ENCODE measurements at places on chromosomes 13 and 19.

DNA sequence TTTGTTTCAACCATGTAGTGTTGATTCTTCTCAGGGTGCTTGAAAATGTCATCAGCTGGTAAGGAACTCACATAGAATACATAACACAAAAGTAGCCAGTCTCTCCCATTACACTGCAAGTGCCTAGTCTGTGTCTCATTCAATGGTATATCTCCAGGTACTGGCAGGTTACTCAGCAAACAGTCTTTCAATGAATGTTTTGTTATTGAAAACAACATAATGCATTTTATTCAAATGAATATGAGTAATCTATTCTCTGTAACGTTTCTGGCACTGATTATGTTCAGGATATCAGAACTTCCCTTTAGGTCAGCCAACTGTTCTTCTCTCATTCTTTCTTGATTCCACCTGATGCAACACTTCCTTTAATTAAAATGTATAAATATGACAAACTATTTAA is 68.0 kb upstream of the SLITRK1 start:
- DNase-seq, result no peak

DNA sequence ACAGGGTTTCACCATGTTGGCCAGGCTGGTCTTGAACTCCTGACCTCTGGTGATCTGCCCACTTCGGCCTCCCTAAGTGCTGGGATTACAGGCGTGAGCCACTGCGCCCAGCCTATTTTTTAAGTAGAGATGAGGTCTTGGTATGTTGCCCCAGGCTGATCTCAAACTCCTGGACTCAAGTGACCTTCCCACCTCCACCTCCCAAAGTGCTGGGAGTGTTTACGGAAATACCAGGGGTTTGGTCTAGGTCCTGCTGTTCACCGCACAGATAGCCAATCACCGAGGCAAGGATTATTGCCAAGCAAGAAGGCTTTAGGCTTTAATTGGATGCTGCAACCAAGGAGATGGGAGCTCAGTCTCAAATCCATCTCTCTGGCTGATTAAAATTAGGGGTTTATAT is 11.6 kb downstream of the CLEC4G start:
- no peak for DNase-seq

GRCh38 chr13:50766013-50766412 is 77.5 kb downstream of the DLEU7 start:
- DNase-seq, result no peak

DNA sequence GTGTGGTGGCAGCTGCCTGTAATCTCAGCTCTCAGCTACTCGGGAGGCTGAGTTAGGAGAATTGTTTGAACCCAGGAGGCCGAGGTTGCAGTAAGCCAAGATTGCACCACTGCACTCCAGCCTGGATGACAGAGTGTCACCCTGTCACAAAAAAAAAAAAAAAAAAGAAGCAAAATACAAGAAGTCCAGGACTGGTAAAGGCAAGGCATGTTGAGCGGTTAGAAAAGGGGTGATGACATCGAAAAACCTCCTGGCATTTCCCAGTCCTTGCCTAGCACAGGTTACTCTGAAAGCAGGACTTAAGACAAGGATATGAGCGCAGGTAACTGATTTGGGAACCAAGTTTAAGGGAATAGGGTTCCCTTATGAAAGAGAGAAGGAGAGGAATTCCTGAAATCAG is 2.5 kb upstream of the LILRB4 start:
- DNase-seq, result no peak

GRCh38 chr13:60282186-60282585 is 114.8 kb upstream of the TDRD3 start:
- no peak for DNase-seq

GRCh38 chr13:76833441-76833954 is 52.7 kb downstream of the KCTD12 start:
- DNase-seq, result no peak

- DNase-seq, result no peak
Observed at GRCh38 chr13:50645092-50645491, 198.4 kb downstream of the DLEU7 start.

DNA sequence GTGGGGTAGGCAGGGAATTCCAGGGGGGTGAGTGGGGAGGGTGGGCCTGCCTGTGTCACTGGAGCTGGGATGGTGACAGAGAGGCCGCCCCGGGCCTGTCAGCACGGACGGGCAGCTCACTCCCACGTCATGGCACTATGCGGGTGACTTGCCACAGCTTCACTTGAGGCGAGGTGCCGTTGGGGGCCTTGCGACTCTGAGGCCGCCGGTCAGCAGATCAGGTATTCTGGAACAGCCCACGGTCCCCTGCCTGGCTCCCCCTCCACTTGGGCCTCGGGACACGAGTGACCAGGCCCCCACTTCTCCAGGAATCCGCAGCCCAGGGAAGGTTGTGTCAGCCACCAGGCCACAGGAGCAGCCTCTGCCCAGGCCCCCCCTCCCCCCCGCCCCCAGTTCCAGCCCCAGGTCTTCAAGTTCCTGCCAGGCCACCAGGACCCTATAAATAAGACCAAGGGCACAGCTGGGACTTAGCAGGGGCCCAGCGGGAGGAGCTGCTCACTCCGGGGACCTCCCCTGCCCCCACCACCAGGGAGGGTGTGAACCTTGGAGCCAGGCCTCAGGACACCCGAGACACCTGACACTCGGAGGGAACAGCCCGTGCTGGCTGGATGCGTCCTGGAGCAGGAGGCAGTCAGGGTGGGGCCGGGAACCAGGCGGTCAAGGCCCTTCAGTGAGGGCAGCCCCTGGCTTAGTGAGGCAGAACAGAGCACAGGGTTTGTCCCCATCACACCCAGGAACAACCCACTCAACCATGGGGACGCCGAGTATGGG is 2.7 kb upstream of the MIDN start:
- DNase-seq, result no peak

DNA sequence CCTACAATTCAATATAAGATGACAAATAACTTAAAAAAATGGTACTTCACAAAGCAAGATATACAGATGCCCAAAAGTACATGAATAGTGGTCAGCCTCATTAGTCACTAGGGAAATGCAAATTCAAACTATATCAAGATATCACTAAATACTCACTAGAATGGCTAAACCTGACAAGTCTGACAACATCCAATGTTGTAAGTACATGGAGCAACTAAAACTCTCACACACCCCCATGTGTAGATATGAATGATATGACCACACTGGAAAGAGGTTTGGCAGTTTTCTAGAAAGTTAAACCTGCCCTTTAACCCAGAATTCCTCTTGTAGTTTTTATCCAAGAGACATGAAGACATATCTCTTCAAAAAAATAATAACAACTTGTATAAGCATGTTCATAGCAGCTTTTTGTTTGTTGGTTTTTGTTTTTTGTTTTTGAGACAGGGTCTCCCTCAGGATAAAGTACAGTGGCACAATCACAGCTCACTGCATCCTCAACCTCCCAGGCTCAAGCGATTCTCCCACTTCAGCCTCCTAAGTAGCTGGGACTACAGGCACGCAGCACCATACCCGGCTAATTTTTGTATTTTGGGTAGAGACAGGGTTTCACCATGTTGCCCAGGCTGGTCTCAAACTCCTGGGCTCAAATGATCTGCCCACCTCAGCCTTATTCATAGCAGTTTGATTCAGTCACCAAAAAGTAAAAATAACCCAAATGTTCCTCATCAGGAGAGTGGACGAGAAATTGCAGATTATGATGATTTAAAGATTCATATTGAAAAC is 55.1 kb downstream of the RFX2 start:
- DNase-seq, result no peak

GRCh38 chr19:18969931-18970659 is 29.1 kb upstream of the HOMER3 start:
- DNase-seq, result no peak

DNA sequence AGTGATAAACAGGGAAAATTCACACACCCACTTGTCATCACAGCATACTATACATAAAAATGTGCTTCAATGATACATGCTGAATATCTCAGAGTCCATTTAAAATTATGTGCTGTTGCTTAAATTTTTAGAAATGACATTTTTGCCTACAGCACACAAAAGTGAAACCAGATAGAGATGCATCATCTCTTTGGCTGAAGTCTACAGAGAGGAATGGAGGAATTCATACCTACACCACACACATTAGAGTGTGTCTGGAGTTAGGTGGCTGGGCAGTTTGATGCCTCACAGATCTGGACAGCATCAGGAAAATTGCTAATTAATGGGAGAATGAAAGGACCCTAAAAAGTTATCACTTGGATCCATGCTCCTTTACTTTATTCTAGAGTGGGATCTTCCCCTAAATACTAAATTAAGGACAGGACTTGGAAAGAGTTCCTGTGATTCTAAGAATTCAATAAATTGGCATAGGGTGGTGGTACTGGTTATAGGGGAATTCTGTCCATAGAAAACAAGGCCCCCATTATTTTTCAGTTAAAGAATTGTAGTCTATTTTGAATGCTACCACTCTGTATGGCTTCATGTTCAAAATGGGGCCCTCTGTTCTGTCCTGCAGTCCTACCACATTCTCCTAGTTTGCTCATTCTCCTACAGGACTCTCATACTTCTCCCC is 41.3 kb downstream of the RCBTB2 start:
- DNase-seq, result no peak

- DNase-seq, result no peak
Observed at GRCh38 chr19:30602661-30603350, 230.6 kb downstream of the ZNF536 start.

- no peak for DNase-seq
Observed at GRCh38 chr13:113876346-113877148, 12.7 kb upstream of the GAS6 start.

DNA sequence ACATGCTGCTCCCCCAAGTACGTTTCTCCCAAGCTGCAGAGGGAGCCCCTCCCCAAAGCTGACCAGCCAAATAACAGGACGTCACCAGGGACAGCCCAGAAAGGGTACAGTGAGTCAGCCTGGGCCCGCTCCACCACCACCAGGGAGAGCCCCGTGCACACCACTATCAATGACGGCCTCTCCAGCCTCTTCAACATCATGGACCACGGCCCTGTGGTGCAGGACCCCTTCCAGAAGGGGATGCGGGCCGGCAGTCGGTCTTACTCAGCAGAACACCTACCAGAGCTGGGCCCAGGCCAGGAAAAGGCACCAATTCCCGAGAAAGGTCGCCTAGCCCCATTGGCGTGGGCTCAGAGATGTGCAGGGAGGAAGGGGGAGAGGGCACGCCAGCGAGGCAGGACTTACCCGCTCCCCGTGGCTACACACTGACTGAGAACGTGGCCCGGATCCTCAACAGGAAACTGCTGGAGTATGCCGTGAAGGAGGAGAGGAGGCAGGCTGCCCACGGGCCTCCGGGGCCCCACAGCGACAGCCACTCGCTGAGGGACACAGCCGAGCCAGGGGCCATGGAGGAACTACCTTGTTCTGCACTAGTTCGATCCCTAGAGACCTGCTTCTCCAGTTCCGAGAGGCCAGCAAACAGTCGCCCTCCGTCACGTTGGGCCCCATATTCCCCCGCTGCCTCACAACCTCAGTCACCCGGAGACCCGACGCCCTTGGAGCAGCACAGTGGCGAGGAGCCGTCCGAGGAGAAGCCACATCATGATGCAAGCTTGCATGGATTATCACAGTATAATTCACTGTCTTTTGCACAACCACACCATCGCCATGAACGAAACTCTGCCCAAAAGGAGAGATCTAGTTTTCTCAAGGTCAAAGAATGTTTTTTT is 815.9 kb upstream of the KLHL1 start:
- DNase-seq, result no peak

All from activated CD8-positive, alpha-beta memory T cell treated with anti-CD3 and anti-CD28 coated beads for 48 hours (primary cell).